Activated naive CD8-positive, alpha-beta T cell treated with anti-CD3 and anti-CD28 coated beads, Interleukin-2, amount 10 ng/mL, durations not matched to agents 7 days and 5 days (primary cell): ENCODE measurements at places on chromosomes 13 and 19. TPM values are rescaled to one million over a fixed set of nuclear protein-coding genes. Genes with fewer than 3 reads are reported as not detected.

The ZNF417 gene
- total RNA-seq, result 35.8 TPM

The ZNF45 gene
- 22.4 TPM for total RNA-seq

The CGB8 gene
- total RNA-seq, result not detected

The FPR1 gene
- not detected for total RNA-seq

The CAPNS1 gene
- total RNA-seq, result 405 TPM

The NALCN gene
- not detected for total RNA-seq

- DNase-seq, result no peak
- H3K27ac ChIP-seq, result peak overlapping the region; percentile 65
- peaks cover 59% of the 10 kb centered on the region for H3K36me3 ChIP-seq
These were observed 943 bp downstream of the ZNF302 start for GRCh38 chr19:34678421-34678820.

- H3K4me1 ChIP-seq, result no peaks in the 10 kb centered on the region
- H3K36me3 ChIP-seq, result no peaks in the 10 kb centered on the region
- no peak overlapping the region for H3K27ac ChIP-seq
- no peaks in the 10 kb centered on the region for H3K27me3 ChIP-seq
- no peak for DNase-seq
These were observed 136.8 kb downstream of the DCLK1 start for GRCh38 chr13:35994131-35994966.

DNA sequence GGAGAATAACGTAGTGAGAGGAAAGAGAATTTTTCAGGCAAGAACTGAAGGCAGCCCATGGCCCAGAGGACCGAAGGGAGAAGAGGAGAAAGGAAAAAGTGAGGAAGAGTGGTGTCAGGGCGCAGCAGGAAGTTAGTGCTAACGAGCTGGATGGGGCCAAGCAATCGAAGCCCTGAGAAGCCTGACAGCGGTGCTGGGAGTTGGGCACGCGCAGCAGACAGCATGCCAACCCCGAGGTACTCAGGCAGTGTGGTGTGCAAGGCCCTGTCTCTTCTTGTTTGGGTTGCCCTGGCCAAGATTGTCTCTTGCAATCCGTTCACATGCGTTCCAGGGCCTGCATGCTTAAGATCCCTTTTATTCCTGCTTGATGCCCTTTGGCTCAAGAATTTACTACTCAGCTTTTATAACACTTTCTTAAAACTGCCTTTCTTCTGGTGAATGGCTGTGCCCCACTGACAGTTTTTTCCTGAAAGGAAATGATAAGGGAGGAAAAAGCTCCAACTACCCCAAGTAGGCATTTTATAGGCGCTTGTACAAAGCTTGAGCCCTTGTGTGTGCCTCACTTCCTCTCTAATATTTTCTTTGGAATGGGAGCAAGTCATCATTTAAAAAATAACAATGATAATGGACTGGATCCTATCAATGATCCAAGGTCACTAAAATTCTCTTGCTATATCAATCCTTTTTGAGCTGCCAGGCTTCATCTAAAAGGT lies 115.4 kb downstream of the FLT1 start:
- H3K4me3 ChIP-seq, result no peak overlapping the region
- DNase-seq, result no peak
- H3K27me3 ChIP-seq, result peaks cover 11% of the 10 kb centered on the region
- no peak overlapping the region for H3K27ac ChIP-seq
- no peaks in the 10 kb centered on the region for H3K4me1 ChIP-seq

GRCh38 chr19:8552810-8553209 lies 24.4 kb downstream of the MYO1F start:
- no peak for DNase-seq
- H3K4me1 ChIP-seq, result peaks cover 5% of the 10 kb centered on the region
- peak overlapping the region; percentile 17 for H3K27ac ChIP-seq

- DNase-seq, result no peak
- H3K27ac ChIP-seq, result no peak overlapping the region
- peaks cover 18% of the 10 kb centered on the region for H3K36me3 ChIP-seq
- no peaks in the 10 kb centered on the region for H3K27me3 ChIP-seq
- H3K4me1 ChIP-seq, result no peaks in the 10 kb centered on the region
These were observed 20.2 kb upstream of the MYDGF start for GRCh38 chr19:4690361-4690760.

GRCh38 chr19:50658441-50659317 lies 9.4 kb downstream of the C19orf81 start:
- H3K36me3 ChIP-seq, result no peaks in the 10 kb centered on the region
- peaks cover 18% of the 10 kb centered on the region for H3K4me1 ChIP-seq
- H3K27ac ChIP-seq, result peak overlapping the region; percentile 98
- H3K27me3 ChIP-seq, result peaks cover 37% of the 10 kb centered on the region
- DNase-seq, result peak; percentile 90

DNA sequence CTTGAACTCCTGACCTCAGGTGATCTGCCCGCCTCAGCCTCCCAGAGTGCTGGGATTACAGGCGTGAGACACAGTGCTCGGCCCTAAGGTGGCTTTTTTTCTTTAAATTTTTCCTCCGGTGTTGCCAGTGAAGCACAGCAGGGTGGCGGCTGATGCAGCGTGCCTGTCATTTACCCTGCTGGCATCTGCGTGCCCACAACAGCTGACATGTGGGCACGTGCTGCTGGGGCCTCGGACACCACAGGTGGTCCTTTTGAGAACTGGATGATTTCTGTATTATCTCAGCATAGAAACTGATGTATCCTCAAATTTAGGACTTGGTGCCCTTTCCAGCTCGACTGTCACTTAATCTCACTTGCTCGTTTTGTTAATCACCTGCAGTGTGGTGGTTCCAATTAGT lies 31.2 kb upstream of the TEX29 start:
- no peak for DNase-seq
- no peaks in the 10 kb centered on the region for H3K27me3 ChIP-seq
- H3K36me3 ChIP-seq, result peaks cover 21% of the 10 kb centered on the region
- no peaks in the 10 kb centered on the region for H3K4me1 ChIP-seq
- no peak overlapping the region for H3K27ac ChIP-seq

DNA sequence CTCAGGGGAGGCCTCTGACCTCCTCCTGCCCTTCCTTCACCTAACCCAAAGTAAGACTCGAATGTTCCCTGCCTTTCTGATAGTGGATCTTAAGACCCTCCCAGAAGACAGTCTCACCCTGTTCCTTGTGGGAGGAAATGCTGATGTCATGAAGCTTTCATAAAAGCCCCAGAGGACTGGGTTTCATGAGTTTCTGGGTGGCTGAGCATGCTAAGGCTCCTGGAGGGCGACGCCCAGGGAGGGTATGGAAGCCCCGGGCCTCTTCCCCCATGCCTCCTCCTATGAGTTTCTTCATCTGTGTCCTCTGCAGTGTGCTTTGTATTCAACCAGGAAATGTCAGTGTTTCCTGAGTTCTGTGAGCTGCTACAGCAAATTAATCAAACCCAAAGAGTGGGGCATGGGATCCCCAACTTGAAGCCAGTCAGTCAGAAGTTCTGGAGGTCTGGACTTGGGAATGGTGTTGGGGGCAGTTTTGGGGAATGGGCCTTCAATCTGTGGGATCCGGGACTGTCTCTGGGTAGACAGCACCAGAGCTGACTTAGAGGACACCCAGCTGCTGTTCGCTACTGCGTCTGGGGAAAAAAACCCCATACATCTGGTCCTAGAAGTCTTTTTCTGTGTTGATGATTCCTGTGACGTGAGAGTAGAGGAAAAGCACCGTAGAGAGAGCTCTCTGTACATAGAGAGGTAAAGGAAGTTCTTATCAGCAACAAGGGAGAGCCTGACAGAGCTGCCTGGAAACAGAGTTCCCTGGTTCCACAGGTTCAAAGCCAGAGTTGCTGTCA lies 2.0 kb upstream of the LILRB2 start:
- peaks cover 43% of the 10 kb centered on the region for H3K27me3 ChIP-seq
- no peaks in the 10 kb centered on the region for H3K36me3 ChIP-seq
- DNase-seq, result no peak
- no peak overlapping the region for H3K27ac ChIP-seq
- no peak overlapping the region for H3K4me3 ChIP-seq
- H3K4me1 ChIP-seq, result peaks cover 11% of the 10 kb centered on the region

- H3K36me3 ChIP-seq, result peaks cover 7% of the 10 kb centered on the region
- no peak overlapping the region for H3K27ac ChIP-seq
- DNase-seq, result no peak
- no peak overlapping the region for H3K4me3 ChIP-seq
- peaks cover 4% of the 10 kb centered on the region for H3K4me1 ChIP-seq
These were observed 465.3 kb downstream of the COG6 start for GRCh38 chr13:40120781-40121180.

GRCh38 chr13:76289558-76289957 lies 596.6 kb downstream of the KCTD12 start:
- no peaks in the 10 kb centered on the region for H3K4me1 ChIP-seq
- no peaks in the 10 kb centered on the region for H3K36me3 ChIP-seq
- H3K27me3 ChIP-seq, result no peaks in the 10 kb centered on the region
- DNase-seq, result no peak
